Fibroblast of skin of right quadriceps (primary cell): ENCODE measurements at places on chromosomes 1 and 21.

DNA sequence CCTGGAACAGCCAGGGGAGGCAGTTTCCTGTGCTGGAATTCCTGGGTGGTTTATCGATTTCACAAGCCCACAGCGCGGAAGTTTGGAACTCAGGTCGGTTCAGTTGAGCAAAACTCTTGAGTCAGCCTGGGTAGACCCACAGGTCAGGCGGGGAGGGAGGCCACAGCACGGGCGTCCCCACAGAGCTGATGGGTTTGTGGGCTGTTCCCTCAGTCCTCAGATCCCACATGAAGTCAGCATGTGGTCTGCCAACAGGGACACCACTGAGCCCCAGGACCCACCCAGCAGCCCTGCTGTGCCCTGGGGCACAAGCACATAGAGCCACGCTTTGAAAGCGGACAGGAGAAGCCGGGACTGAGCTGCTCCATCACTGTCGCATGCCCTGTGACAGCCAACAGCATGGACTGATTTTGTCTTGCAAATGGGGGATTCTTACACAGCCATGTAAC lies 17.4 kb downstream of the BMP8A start:
- DNase-seq: no peak

GRCh38 chr1:9078015-9078751 lies 8.7 kb upstream of the SLC2A5 start:
- peak; percentile 78 for DNase-seq

- DNase-seq: peak; percentile 74
Measured at GRCh38 chr1:58850636-58851035, 66.8 kb upstream of the JUN start.

- no peak for DNase-seq
Measured at GRCh38 chr1:231116738-231117137, 45.1 kb upstream of the TRIM67 start.

- no peak for DNase-seq
Measured at GRCh38 chr1:180503280-180503862, 994 bp upstream of the ACBD6 start.

- peak; percentile 78 for DNase-seq
Measured at GRCh38 chr1:198528364-198528763, 12.1 kb downstream of the ATP6V1G3 start.

DNA sequence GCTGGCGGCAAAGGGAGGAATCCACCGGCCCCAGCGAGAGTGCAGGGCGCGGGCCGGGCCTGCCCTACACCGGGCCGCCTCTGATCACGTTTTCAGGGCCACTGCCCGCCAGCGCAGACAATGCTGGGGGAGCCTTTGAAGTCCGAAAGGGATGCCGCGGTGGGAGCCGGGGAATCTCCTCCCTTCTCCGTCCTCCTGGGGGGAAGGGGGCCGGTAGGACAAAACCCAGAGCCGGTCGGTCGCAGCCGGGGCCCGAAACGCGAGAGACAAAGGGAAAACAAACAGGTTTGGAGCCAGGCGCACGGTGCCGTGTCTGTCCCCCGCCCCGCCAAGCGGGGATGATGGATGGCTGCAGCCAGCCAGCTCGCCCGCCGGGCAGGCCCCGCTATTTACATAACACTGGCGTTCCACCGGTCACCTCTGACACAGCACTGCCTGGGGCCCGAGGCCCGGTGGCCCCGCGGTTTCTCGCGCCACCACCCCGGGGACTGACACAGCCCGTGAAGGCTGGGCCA lies 92.0 kb downstream of the CASZ1 start:
- no peak for DNase-seq

DNA sequence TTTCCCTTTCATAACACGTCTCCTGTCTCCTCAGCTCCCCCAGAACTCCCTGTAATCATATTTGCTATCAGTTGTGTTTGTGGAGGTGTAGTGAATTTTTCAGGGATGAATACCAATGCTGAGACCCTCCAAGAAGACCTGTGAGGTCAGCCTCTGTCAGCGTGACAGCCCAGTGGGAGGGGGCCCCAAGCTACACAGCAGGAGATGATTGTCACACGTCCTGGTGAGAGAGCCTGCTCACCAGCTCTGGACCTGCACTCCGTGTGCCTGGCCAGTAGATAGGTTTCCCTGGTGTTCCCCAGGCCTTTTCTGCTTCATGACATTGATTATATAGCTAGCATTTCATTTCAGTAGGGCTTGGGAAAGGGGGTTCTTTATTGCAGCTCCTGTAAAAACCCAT lies 421.5 kb downstream of the KIF26B start:
- no peak for DNase-seq

DNA sequence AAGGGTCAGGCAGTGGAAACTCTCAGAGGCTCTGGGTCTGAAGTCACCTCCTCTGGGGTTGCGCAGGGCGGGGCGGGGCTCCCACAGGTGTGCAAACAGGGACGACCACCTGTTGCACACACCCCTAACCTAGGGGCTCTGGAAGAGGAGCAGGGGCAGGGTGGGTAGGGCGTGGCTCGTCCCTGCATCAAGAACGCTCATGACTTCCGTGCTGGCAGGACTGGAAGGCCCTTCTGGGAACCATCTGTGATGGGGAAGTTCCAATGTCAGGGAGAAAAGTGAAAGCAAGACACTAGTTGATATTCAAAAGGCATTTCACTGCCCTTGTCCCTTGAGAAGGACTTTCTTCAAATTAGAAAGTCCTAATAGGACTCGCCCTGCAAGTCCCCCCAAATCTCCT lies 22.1 kb upstream of the CLSTN1 start:
- DNase-seq: no peak

- DNase-seq: no peak
Measured at GRCh38 chr1:11980676-11980972, 380 bp downstream of the MFN2 start.

- DNase-seq: peak; percentile 99
Measured at GRCh38 chr21:33976082-33977016, 60.7 kb upstream of the ATP5PO start.

DNA sequence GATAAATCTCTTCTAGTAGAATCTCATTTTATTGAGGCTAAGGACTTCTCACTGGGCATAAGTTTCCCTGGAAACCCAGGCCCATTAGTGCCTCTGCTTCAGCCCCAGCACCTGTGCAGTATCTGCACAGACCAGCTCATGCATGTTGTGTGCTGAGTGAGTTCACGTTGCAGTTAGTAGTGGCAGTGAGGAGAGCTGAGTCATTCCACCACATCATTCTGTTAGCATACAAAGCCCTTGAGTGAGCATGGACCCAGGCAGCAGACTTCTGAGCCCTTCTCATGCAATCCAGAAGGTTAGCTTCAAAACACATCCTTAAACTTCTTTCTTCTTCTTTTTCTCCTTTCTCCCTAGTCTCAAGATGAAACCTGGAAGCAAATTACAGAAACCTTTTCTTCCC lies 45.8 kb upstream of the NTPCR start:
- peak; percentile 61 for DNase-seq

DNA sequence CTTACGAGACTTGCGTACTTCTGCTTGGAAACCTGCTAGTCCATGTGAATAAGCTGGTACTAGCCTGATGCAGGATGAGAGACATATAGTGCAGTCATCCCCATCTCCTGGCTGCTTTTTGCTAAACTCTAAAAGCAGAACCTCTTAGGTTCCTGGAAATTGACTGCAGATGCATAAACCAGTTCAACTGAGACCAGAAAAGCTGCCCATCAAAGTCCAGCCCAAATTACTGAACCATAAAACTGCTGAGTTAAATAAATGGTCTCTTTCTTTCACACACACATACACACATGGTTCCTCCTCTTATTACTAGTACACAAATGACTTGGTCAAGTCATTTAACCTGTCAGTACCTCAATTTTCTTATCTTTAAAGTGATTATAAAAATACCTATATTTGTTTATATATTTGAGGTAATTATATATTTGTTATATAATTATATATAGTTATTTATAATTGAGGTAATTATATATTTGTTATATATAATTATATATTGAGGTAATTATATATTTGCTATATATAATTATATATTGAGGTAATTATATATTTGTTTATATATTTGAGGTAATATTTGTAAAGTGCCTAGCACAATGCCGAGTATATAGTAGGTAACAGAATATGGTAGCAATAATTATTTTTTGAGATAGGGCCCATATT lies 25.2 kb upstream of the RABGAP1L start:
- DNase-seq: no peak

- no peak for DNase-seq
Measured at GRCh38 chr1:26820784-26821269, 5.7 kb upstream of the ZDHHC18 start.

DNA sequence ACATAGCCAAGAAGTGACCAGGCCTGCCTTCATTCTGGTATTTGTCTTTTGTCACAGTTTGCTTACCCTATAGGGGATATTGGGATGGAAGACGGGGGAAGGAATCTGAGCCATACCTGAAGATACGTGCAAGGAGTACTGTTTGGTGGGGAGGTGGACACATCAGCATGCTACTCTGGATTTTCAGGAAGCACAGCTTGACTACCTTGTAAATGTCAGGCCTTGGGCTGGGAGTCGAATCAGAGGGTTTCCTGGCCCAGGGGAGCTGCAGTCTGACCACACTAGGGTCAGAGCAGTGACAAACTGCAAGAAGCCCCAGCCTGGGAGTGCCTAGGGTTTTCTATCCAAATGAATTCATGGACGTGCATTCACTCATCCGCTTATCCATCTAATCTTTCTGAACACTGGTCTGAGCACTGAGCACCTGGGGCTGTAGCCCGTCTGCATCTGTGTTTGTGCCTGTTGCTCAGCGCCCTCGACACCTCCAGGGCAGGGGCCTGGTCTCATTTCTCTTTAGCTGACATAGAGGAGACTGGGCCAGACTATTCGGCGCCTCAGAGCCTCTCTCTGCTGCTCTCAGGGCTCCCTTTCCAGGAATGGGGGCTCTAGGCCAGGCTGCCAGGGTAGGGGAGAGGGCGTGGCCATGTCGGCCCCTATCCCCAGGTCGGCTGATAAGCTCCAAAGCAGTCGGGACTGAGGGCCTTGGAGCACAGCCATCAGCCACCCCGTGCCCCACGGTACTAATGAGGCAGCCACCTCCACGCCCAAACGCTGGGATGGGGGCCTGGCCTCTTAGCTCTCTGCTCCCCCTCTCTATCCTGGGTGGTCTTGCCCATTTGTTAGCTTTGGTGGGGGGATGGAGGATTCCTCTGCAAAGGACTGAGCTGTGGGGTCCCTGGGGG lies 47.0 kb upstream of the SLC2A1 start:
- no peak for DNase-seq

DNA sequence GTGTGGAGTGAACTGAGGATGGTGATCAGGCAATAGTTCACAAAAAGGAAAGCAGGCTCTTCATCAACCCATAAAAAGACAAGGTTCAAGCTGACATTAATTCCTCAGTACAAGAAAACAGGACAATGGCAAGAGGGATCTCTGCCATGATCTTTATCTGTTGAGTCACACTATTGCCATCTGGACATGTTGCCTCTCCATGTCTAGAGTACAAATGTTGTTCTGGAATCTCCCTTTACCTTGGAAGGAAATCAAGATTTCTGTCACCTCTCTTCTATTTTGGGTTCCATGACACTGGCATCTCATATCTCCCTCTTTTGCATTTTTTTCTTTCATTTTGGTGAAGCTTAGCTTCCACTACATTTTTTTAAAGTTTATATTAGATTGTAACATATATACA lies 329.1 kb downstream of the USP25 start:
- no peak for DNase-seq

DNA sequence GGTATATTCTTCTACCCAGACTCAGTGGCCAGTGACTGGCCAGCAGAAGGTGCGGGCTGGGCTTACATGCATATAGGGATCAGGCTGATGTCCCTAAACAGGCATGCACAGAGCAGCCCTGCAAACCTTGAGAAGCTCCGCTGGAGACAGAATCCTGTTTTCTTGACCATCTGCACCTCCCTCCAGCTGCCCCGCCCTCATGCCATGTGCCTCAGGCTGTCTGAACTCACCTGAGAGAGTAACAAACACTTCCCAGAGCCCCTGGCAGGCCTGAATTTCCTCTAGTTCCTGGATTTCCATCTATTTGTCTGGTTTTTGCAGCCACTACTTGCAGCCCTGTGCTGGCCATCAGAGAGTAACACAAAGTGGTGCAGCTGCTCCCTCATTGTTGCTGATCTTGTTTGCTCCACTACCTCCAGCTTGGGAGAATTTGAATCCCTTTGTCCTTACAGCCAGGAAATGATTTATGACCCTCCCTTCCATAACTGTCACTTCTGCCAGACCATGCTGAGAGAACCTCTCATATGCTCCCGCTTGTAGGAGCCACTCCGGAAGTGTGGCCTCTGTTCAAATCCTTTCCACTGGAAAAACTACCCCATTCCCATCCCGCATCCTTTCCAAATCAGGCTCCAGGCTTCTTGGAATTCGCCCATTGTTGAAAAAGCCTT lies 113.6 kb downstream of the NMNAT2 start:
- DNase-seq: no peak
